Mucosa of gallbladder (tissue), 1 donor: ENCODE measurements at places on chromosomes 12 and 14. TPM values are rescaled to one million over a fixed set of nuclear protein-coding genes. Genes with fewer than 3 reads are reported as not detected.
A peak's percentile ranks its signal among the peaks of the same experiment; 100 is the strongest.

DNA sequence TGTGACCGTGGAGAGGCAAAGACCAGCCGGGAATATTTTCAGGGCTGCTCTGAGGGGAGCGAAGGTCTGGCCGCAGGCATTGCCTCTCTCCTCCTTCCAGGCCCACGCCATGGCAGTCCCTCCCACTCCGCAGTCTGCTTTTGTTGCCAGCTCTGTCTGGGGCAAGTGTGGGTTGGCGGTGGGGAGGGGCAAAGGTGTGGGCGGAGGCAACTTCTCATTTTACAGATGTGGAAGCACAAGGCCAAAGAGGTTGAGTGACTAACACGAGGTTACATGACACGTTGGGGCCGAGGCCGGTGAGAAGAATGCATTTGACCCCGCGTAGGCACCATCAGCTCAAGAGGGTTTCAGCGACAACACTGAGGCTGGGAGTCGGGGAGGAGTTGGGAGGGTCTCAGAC lies 6.1 kb upstream of the FAIM2 start:
- DNase-seq: peak; percentile 63

GRCh38 chr12:27870939-27871338 lies 90.9 kb upstream of the MANSC4 start:
- no peak for DNase-seq

GRCh38 chr14:64764641-64765520 lies 60.7 kb downstream of the PLEKHG3 start:
- peak; percentile 80 for DNase-seq

GRCh38 chr12:70609203-70609602 lies 28.0 kb downstream of the PTPRB start:
- DNase-seq: no peak

DNA sequence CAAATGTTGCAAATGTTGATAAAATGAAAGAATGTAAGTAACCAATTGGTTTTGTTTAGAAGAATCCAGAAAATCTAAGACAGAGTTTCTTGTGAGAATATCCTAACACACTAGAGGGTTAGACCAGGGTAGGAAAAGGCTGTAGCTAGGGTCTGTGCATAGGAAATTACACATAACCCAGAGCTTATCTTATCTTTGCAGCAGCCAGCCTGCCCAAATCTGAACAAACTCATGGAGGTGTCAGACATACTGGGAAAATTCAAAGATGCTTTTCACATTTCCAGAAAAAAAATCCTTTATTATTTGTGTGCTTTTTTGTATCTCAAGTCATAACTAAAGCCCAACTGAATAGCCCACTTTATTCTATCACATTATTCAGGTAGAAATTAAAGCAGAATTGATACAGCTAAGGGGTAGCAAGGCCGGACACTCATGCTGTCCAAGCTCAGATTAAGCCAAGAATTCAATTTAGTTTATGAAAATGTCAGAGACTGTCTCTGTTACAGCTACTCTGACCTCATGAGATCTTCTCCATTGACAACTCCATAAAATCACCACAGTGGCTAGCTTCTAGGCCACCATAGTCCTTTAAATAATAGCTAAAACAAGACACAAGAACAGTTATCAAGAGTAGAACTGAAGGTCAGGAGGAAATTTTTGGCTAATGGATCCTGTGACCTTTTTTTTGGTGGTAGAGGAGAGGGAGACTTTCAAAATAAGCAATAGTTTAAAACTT lies 169.6 kb upstream of the RASSF8 start:
- DNase-seq: no peak

DNA sequence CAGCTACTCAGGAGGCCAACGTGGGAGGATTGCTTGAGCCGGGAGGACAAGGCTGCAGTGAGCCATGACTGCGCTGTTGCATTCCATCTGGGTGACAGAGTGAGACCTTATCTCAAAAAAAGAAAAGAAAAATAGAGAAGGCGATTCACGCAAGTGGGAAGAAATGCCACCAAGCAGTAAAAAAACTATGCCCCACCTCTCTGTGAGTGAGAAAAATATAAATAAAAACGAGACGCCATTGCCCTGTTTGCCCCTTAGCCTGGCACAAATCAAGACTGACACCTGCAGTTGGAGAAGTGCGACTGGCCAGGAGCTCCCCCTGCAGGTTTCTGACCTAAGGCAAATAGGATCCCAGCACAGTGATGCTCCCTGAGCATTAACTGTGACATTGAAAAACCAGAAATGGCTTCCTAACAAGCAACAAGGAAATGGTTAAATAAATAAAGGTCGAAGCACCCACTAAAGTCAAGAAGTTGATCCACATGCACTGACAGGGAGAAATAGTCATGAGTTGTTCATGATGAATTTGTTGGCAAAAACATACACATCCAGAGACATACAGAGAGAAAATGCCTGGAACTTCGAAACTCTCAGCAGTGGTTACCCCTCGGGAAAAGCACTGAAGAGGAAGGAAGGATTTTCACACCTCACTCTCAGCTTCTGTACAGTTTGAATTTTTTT lies 21.1 kb downstream of the GSC start:
- peak; percentile 29 for DNase-seq

- no peak for DNase-seq
These were observed 279.9 kb upstream of the SYT1 start for GRCh38 chr12:78584695-78585094.

DNA sequence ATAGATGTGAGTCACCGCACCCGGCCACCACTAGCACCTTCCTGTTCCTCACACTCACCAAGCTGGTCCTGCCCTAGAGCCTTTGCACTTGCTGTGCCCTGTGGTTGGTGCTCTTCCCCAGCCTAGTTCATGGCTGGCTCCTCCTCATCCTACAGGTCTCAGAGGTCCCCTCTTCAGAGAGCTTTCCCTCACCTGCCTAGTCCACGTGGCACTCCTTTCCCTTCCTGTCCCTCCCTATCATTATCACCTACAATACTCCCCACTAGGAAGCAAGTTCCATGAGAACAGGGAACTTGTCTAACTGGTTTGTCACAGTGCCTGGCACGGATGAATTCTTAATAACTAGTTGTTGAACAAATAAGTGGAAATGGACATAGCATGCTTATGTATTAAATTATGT lies 24.0 kb upstream of the TMED10 start:
- peak; percentile 93 for DNase-seq

- peak; percentile 22 for DNase-seq
These were observed 60.5 kb downstream of the CRADD start for GRCh38 chr12:93737457-93738198.

- no peak for DNase-seq
These were observed 78.2 kb downstream of the HMGA2 start for GRCh38 chr12:65902500-65902899.

- no peak for DNase-seq
These were observed 28.5 kb downstream of the DCN start for GRCh38 chr12:91154131-91154530.

Gene EIF2S1
- 75.1 TPM for total RNA-seq

Gene APOF
- 0.20 TPM for total RNA-seq

Gene NPC2
- total RNA-seq: 215 TPM

Gene ESYT1
- 111 TPM for total RNA-seq
